ENCODE measurements at places on chromosomes 3 and 15. TPM values are rescaled to one million over a fixed set of nuclear protein-coding genes. Genes with fewer than 3 reads are reported as not detected.

DNA sequence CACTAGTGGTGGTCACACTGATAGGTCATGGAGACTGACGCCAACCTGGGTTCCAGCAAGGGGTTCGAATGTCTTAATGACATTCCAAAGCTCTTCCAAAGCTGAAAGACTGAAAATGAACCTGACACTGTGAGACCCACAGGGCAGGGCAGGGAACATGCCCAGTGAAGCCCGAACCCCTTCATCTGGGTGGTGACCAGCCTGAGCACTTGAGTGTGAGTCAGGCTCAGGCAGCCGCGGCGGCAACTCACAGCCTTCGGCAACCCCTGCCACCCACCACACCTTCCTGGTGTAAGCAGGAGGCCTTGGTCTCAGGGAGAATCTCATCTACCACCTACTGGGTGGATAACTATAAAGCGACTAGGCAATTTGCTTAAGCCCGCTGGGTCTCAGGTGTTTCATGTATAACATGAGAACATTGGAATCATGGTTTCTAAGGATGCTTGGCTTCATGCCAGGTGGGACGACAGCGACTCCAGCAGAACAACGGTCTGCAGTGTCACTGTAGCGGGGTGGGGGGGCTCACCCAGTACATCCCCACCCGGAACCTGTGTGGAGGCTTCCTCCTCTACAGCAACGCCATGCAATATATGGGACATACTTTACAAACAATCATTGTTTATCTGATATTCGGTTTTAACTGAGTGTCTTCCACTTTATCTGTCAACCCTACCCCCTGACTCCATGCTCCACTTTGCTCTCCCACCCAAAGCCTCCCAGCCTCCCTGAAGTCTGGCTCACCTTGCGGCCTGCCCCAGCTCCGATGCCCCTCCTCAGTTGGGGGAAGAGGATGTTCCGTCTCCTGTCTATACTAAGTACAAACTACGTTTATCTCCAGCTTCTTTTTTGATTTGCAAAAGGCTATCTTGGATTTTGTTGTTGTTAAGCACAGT lies 125.0 kb upstream of the MEF2A start:
- no peak for DNase-seq
- H3K36me3 ChIP-seq, result no peaks in the 10 kb centered on the region
- no peak overlapping the region for H3K27ac ChIP-seq

DNA sequence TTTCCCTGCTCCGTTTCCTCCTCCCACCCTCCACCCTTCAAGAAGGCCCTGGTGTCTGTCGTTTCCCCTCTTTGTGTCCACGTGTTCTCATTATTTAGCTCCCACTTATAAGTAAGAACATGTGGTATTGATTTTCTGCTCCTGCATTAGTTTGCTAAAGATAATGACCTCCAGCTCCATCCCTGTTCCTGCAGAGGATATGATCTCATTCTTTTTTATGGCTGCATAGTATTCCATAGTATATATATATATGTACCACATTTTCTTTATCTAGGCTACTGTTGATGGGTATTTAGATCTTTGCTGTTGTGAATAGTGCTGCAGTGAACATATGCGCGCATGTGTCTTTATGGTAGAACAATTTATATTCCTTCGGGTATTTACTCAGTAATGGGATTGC lies 4.8 kb downstream of the ST6GAL1 start:
- no peaks in the 10 kb centered on the region for H3K27me3 ChIP-seq
- H3K4me1 ChIP-seq, result peaks cover 31% of the 10 kb centered on the region
- H3K4me3 ChIP-seq, result no peak overlapping the region
- no peak for DNase-seq

DNA sequence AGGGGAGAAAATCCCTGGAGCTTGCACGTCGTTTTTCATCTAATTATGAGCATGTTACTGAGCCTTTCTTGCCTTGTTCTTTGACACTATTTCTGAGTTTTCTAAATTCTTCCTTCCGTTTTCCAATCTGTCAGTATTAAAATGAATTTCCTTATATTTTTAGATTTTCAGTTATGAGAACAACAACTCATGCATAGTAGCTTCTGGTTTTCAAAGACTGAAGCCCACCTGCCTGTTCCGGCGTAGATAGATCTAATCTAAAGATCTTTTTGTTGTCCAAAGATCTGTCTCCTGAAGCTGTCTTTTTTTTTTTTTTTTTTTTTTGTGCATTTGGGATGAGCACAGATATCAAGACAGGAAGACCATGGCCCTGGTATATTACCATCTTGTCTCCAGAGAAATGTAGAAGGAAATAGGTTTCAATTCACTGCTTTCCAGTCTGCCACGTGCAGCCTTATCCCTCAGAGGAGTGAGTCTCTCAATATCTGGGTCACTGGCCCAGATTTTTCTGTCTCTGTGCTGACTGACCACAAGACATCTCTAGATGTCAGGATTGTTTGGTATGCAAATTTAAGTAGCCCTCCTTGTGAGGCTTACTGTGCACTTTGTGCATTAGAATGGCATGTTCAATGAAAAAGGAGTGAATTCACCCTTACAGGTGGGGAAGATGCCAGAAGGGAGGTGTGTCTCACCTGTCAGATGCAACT lies 222.3 kb upstream of the TMC3 start:
- H3K4me1 ChIP-seq, result no peaks in the 10 kb centered on the region
- no peak for DNase-seq
- H3K36me3 ChIP-seq, result no peaks in the 10 kb centered on the region
- H3K4me3 ChIP-seq, result no peak overlapping the region

DNA sequence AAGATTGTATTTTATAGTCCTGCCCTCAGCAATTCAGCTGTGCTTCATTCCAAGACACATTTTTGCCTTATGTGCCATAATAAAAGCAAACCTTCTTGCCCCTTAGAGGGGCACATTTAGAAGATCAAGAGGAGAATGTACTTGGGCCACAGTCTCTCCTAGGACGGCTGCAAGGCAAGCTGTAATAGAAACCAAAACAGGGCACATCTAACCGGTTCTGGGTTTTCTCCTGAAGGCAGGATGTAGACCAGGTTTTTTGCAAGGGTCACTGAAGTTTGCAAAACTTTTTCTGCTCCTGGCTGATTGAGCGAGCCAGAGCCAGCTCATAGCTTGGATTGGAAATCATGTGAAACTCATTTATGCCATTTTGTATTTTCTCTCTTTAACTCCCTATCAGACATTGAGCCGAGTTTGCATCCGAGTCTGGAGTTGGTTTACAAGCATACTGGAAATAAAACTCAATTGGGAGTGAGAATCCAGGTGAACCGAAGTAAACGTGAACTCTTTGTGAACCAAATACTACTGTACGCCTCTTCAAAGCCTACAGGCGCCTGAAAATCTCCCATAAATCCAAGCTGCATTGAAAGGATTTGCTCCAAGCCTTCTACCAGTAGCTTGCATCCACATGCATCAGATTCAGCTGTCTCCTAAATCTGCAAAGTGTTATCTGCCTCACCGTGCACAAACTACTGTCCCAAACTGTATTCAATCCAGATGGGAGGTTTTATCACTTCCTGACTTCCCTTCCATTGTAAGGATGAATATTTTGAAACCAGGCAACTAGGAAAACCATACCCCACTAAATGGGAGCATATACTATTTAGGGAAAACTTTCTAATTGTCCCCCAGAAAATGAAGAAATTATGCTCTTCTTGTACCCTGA lies 60.9 kb upstream of the TSC22D2 start:
- no peaks in the 10 kb centered on the region for H3K27me3 ChIP-seq
- peaks cover 5% of the 10 kb centered on the region for H3K4me1 ChIP-seq
- no peak overlapping the region for H3K27ac ChIP-seq
- no peak overlapping the region for H3K4me3 ChIP-seq
- no peak for DNase-seq
- no peaks in the 10 kb centered on the region for H3K36me3 ChIP-seq

DNA sequence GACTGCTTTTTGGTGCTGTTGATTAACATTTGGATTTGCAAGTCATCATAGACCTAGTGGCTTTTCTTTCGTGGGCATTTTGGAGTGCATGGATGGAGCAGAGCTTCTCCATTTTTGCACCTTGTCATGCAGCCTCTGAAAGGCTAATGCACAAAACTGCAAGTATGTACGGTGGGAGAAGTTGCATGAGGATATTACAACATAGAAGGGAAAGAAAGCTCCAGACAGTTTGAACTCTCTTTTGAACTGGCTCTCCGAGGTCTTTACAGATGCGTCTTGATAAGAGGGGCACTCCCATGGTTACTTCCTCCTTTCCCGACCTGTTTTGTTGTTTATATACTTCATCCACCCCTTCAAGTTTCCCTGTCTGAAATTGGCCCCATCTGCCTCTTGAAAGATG lies 147.1 kb upstream of the GBE1 start:
- no peaks in the 10 kb centered on the region for H3K36me3 ChIP-seq
- H3K4me1 ChIP-seq, result no peaks in the 10 kb centered on the region
- DNase-seq, result no peak
- H3K4me3 ChIP-seq, result no peak overlapping the region

GRCh38 chr3:134078169-134078831 lies 48.6 kb upstream of the SLCO2A1 start:
- no peak for DNase-seq

DNA sequence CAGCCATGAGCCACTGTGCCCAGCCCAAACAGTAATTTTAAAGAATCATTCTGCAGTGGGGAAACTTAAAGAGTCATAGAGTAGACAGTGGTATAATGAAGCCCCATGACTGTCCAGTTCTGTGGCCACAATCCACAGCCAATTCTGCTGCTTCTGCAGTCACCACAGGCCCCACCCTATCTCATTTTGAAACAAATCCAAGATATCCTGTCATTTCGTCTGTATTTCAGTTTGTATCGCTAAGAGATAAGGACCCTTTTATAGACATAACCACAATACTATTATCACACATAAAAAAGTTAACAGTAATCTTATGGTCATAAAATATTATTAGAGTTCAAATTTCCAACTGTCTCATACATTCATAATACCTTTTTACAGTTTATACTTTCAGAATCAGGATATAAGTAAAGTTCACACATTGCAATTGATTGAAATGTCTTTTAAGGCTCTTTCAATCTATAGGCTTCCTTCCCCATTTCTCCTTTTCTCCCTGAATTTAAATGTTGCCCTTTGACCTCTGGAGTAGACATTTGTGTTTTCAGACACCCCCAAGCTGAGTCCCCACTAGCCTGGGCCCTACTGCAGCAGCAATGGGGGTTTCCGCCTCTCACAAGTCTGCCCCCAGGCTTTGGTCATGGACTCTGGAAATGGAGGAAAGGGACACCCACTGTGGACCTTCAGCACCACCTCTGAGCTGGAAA lies 4.2 kb upstream of the NUP210 start:
- DNase-seq, result no peak
- no peaks in the 10 kb centered on the region for H3K27me3 ChIP-seq
- H3K36me3 ChIP-seq, result no peaks in the 10 kb centered on the region
- H3K4me3 ChIP-seq, result no peak overlapping the region
- no peak overlapping the region for H3K27ac ChIP-seq

DNA sequence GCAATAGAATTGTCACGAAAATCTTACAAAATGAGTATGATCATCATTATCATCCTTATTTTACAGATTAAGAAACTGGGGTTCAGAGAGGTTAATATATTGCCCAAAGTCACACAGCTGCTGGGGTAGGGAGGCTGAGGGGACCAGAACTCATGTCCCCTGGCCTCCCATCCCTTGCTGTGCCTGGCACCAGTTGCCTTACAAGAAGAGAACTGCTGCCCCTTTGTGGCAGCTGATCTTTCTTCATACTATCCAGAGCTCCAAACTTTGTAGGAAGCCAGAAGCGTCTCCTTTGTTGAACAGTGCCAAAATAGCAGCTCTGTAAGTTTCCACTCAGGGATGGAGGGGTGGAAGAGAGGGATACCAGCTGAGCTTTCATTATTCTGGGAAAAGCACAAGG lies 236.8 kb upstream of the TBC1D5 start:
- DNase-seq, result no peak
- H3K27me3 ChIP-seq, result no peaks in the 10 kb centered on the region
- H3K4me1 ChIP-seq, result no peaks in the 10 kb centered on the region
- no peaks in the 10 kb centered on the region for H3K36me3 ChIP-seq

The CHRNA5 gene
- 1.2 TPM for total RNA-seq

DNA sequence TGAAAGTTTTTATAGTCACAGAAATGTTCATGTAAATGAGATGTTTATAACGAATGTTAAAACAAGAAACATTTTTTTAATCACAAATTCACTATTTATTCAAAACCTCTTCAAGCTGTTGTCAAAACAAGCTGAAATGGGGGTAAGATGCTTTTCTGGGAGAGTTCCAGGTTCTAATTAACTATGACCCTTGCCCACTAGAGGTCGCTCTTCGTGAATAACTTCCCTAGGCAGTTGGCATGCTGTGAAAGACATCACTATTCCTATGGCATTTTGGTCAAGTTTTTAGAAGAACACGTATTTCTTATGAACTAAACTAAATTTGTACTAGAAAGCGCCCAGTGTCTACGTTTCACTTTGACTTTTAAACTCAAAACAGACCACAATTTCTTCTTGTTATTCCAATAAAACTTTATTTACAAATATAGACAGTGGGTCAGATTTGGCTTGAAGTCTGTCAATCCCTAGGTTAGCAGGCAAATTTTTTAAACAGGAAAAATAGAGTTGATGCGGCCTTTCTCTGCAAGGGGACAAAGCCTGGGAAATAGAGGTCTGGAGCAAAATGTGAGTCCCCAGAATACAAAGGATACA lies 62.8 kb upstream of the CMTM8 start:
- H3K27ac ChIP-seq, result no peak overlapping the region
- H3K4me1 ChIP-seq, result peaks cover 5% of the 10 kb centered on the region
